Osteoblast (primary cell): ENCODE measurements at places on chromosomes 16 and 17. TPM values are rescaled to one million over a fixed set of nuclear protein-coding genes. Genes with fewer than 3 reads are reported as not detected.

Gene CREBBP
- 28.2 and 30.9 TPM in 2 replicates for total RNA-seq

DNA sequence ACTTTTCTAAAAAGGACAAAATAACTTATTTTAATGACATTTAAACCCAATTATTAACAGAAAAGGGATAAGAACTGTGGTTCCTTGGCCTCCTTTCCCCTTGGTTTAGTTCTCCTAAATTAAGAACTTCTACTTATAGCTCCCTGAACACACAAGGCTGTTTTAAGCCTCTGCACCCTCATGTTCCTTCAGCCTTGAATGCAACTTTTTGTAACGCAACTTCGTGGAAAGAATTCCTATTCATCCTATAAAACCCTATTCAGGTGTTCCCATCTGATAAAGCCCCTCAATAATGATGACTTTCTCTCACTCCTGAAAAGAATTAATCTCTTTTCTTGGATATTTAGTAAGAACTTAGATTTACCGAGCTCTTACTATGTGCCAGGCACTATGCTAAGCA, 6.3 kb downstream of the STAT3 start:
- no peak for DNase-seq

GRCh38 chr16:12573730-12574383, 229.8 kb downstream of the CPPED1 start:
- DNase-seq, result peak; percentile 95

- DNase-seq, result no peak
These were observed 511.1 kb downstream of the CDH13 start for GRCh38 chr16:83137894-83138293.

Gene TNP2
- not detected in 2 replicates for total RNA-seq

GRCh38 chr17:6753006-6753445, 2.8 kb upstream of the XAF1 start:
- no peak for DNase-seq

- peak; percentile 70 for DNase-seq
These were observed 4.1 kb upstream of the MPO start for GRCh38 chr17:58284613-58285421.

DNA sequence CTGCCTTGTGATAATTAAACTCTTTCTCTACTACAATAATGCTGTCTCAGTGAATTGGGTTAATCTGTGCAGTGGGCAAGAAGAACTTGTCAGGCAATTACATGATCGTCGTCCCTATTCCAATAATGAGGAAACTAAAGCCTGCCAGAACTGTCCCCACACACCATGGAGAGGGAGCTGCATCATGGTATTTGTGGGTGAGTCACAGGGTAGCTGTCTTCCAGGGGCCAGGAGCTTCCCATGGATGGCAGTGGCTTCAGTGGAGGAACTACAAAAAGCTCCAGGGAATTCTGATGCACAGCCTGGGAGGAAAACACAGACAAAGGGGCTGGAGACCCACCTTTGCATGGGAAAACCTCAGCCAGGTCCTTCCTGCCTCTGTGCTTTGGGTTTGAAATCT, 83.3 kb upstream of the C16orf82 start:
- DNase-seq, result no peak

DNA sequence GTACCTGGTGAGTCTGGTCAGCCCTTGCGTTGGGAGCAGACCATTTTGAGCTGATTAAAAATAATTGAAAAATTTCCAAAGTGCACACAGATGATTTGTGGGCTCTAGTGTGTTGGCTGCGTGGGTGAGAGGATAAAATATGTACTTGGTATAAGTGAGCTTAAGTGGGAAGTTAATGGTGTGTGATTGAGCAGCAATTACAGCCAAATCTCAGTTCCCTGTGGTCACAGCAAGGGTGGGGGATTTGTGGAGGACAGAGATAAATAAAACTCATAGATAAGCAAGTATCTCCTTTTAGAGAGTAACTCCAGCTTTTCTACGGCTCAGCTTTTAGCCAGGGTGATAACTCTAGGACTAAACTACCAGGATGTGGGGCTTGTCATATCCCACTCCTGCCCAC, 390.4 kb downstream of the UTP18 start:
- no peak for DNase-seq

Gene GAS7
- 1.8 and 3.6 TPM in 2 replicates for total RNA-seq

Gene PRRT2
- total RNA-seq, result 1.4 and 4.1 TPM in 2 replicates
